Left renal cortex interstitium (tissue), 4 donors: ENCODE measurements at places on chromosomes 3 and 15. TPM values are rescaled to one million over a fixed set of nuclear protein-coding genes. Genes with fewer than 3 reads are reported as not detected.

DNA sequence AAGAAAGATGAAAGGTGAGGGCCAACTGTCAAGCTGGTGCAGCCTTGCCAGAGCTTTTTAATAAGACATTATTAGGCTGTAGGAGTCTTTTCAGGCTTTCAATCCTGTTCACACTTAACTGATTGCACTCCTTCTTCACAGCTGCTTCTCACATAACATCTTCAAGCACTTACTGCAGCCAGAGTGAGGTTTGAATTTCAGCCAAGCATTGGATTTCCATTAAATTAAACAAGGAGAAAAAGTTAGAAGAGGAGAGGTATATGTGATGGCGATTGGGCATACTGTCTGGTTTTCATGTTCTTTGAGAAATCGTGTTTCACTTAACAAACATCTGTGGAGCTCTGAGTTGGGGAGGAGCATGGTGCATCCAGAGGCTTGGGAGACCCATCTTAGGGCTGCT is 392.8 kb upstream of the LRRC3B start:
- DNase-seq: no peak

DNA sequence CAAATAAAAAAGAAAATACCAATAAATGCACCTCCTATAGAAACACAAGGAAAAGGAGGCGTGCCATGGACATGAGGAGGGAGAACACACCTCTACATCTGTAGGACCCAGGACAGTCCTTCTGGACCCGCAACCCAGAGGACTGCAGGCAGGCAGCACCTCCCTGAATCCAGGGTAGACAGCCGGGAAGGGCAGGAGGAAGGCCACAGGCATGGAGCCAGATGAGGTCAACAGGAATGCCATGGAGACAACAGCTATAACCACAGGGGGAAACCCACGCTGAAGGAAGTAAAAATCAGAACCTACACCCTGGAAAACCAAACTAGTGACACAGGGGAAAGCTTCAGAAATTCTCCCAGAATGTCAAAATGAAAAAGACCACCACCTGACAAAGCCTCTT is 248.8 kb upstream of the NSMCE3 start:
- DNase-seq: no peak

DNA sequence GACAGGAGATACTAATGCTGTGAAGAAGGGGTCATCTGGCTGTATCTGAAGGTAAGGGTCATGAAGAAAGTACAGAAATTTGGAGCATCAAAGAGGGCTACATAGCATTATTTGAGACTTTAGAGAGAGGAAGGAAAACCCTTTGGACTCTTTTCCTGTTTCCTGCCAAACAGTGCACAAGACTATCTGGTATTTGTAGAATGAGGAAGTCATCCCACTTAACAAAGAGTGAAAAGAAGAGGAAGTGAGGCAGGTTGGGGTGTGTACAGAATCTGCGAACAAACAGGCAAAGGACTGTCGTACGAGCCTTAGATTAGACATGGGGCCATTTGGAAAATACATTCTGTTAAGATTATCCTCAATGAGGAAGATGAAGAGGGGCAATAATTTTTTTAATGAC is 546.8 kb upstream of the EPHA6 start:
- DNase-seq: no peak

DNA sequence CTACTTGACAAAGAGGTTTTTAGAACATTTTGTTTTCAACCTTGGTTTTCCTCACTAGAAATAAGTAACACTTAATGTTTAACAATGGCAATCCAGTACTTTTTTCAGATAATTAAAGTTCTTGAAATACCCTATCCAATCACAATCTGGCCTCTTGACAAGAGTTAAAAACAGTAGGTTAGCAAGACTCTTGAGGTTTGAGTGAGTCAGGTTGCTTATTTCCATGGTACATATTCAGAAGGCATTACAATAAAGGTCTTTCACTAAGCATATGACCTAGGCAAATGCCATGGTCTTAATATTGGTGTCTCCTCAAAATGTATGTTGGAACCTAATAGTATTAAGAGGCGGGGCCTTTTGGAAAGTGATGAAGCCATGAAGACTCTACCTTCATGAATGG is 5.6 kb downstream of the SUCNR1 start:
- no peak for DNase-seq

GRCh38 chr3:116020989-116021388 is 397.7 kb downstream of the GAP43 start:
- DNase-seq: no peak

GRCh38 chr3:105836533-105836932 is 32.3 kb downstream of the CBLB start:
- DNase-seq: no peak

GRCh38 chr15:99443056-99443756 is 122.6 kb upstream of the MEF2A start:
- DNase-seq: no peak

DNA sequence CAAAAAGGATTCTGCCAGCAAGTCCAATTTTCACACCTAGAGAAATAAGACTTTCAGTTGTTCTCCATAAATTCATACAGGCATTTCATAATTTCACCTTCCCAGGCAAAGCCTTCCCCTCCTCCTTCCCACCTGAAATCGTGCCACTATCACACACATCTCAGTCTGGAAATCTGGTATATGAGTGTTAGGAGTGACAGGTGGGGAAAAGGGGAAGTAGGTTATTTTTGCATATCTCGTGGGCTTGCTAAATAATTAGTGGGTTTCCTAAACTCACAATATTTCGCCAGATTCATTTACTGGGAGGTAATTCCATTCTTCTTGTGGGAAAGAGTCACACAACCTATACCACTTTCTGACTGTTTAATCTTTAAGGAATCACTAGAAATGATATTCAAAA is 7.4 kb downstream of the ALDH1A2 start:
- no peak for DNase-seq

DNA sequence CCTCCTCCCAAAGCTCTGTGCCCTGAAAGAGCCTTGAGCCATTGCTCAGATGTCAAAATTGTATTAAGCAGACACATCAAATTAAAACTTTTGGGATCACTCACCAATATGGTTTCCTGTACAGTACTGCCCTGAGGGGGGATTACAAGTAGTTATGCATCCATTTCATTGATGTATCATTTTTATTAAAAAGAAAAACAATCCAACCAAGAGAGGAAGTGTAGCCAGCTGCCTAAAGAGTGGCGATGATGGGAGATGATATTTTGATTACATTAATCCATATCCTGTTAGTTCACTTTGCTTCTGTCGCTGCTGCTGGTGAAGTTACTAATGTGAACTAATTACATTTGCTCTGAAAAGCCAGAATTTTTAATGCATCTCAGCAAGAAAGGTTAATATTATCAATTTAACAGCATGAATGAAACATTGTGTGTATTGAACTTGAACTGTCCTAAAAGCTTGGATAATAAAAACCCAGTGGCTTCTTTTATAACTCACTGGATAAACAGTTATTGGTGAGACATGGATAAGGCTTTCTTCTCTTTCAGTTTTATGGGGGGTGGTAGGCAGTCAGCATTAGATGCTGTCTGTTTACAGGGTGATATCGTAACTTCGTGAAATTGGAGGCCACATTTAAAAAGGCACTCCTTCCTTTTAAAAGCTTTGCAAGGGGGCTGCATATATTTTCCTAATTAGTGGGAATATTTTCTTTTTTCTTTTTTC is 87.7 kb downstream of the IGF1R start:
- DNase-seq: no peak

DNA sequence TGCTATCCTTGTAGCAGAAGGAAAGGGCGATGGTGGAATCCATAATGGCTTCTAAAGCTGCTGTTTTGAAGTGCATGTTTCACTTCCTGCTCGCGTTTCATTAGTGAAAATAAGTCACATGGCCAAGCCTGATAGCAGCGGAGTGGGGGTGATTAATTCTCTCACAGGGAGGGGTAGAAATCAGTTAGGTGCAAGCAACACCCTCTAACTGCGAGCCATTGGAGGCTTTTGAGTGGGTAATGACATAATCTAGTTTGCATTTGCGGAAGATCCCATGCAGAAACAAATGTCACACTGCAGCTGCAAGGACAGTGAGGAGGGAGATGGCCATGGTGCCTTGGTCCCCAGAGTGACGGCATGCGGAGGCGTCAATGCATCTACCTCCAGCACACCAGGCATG is 41.1 kb downstream of the CACNA2D3 start:
- DNase-seq: no peak

DNA sequence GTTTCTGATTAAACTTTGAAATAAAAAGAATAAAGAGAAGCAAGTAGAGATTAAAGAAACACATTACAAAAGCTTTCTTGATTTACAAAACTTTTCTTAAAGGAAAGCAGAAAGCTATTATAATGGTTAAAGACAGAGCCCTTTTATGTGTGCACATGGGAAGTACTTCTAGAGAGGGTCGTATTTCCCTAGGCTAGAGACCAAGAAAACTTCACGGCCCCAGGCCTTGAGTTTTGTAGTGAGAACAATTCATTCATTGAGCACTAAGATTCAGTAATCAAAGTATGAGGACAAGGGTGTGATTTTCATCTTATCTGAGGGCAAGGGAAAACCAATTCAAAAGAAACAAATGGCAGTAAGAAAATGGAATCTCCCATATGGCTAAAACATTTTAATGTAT is 854.1 kb downstream of the ROBO1 start:
- no peak for DNase-seq

DNA sequence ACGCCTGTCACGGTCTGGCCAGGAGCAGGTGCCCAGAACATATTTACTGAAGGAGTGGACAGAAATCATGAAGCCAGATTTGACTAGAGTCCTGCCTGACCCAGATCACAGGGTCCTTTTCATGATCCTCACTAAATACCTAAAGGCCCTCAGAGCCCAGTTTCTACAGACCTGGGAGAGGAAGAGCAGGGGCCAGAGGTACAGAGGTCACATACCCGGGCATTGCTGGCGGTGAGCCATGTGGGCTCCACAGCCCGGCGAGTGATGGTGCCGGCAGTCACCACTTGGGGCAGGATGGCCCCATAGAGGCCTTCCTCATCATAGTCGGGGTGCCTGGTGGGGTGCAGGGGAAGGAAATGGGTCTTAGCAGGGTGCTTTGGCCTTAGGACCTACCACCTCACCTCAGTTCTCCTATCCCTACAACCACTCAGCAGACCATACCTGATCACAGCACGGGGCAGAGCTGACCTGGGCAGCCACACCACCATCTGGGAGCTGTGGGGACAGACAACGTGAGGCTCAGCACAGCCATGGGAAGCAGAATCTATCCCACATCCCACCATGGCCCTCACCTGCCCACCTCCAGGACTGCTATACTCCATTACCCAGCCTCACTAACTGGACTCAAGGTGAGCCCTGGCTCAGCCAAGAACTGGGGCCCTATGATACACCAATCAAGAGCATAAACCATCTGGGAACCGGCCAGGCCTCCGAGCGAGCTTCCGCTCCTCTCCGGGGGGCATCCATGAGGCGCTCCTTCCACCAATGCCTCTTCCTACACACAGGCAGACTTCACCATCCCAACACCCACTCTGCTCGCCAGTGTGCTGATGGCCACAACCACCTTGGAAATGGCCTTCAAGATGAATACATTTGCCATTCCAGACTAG is 12.9 kb downstream of the POLG start:
- DNase-seq: no peak

DNA sequence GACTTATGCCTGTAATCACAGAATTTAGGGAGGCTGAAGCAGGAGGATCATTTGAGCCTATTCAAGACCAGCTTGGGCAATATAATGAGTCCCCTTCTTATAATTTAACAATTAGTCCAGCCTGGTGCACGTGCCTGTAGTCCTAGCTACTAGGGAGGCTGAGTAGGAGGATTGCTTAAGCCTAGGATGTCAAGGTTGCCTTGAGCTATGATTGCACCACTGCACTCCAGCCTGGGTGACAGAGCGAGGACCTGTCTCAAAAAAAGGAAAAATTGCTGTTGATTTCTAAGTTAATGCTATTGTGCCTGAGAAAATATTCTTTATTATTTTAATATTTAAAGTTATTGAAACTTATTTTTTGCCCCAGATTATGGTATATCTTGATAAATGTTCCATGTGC is 159.0 kb downstream of the NLGN1 start:
- DNase-seq: no peak

DNA sequence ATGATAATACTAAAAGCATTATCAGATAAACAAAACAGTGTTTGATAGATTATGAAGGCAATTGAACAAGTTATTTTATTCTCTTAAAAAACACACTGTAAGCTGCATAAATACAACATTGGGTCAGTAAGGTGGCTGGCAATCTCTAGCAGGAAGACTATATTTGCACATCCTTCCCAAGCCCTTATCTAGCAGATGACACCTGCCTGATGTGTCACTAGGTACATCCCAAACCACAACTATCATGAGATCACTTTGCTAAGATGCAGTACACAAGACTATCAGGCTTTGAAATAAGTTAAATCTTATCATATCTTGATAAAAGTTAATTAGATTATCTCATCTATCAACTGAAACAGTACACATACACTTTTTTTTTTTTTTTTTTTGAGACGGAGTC is 417.4 kb downstream of the MECOM start:
- no peak for DNase-seq

- peak; percentile 19 for DNase-seq
Observed at GRCh38 chr3:111072031-111072921, 660 bp downstream of the NECTIN3 start.

DNA sequence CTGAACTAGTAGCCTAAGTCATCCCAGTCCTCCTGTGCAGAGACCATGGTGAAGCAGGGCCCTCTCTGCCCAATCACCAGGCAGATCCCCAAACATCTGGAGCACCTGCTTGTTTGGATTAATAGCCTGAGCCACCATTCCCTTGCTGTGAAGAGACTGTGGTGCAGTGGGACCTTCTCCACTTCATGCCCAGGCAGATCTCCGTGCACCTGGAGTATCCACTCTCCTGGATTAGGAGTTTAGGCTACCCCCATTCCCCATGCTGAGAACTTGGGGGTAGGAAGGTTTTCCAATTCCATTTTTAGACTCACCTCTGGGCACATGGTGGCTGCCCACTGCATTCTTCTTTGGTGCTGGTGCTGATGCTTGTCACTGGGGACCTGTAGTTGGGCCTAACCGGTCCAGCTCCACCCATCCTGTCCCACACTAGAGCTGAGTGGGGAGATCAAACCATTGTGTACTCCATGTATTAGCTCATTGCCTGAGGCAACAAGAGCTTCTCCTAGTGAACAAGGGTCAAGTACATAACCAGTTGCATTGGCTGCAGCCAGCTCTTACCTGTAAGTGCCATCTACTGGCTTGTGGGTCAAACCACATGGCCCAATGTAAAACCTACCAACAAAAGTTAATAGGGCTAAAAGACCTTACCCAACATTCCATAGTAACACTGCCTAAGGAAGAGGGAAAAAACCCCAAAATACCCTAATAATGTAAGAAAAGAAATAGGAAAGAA is 382.5 kb upstream of the CBLB start:
- no peak for DNase-seq

DNA sequence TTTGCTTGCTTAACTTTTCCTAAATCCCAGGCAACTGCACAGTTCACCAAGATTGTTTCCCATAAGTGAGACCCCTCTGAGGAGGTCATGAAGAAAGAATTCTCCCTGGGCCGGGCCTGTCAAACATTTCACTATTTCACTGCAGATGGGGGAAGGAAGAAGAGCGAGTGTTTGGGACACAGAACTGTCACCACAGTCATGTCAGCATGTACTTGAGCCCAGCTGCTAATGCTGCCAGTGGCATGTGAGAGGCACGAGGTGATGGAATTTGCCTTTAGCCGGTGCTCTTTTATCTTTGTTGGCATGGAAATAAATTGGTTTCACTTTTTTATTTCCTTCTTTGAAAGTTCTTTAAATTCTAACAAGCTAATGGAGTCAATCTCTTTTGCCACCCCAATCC is 277.9 kb upstream of the GADL1 start:
- DNase-seq: no peak

LYSMD2 gene
- polyA plus RNA-seq: 5.8 TPM

CKMT1A gene
- polyA plus RNA-seq: 1.4 TPM

ROBO1 gene
- polyA plus RNA-seq: 114 TPM

PROS1 gene
- 35.1 TPM for polyA plus RNA-seq

CCDC13 gene
- 3.2 TPM for polyA plus RNA-seq
